ENCODE measurements at places on chromosomes 11 and 22. TPM values are rescaled to one million over a fixed set of nuclear protein-coding genes. Genes with fewer than 3 reads are reported as not detected.

OR9Q2 gene
- polyA plus RNA-seq: not detected

ARFIP2 gene
- 80.0 TPM for polyA plus RNA-seq

OR52E8 gene
- polyA plus RNA-seq: not detected

ABCC8 gene
- polyA plus RNA-seq: 2.2 TPM

MS4A15 gene
- polyA plus RNA-seq: not detected

- no peak for DNase-seq
These were observed 67.4 kb upstream of the PRDM11 start for GRCh38 chr11:45079075-45079444.

GRCh38 chr11:77418971-77419597 lies 54.8 kb downstream of the PAK1 start:
- DNase-seq: no peak

DNA sequence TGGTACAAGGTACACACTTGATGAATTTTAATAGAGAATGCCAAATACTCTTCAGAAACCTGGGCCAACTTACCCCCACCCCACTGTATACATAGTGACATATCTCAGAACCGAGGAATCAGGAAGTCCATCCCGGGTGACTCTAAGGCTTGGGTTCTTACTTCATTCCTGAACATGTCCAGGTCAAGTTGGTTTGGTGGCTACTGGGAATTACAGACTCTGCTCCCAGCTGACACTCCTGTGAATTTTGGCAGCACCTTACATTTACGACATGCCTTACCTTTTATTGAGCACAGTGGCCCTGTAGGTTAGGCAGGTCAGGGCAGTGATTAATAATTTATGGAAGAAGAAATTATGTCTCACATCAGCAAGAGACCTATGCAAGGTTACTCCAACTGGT lies 70.1 kb upstream of the LDLRAD3 start:
- DNase-seq: no peak

All from left renal cortex interstitium (tissue), 4 donors.